ENCODE measurements at places on chromosomes 3 and 15. TPM values are rescaled to one million over a fixed set of nuclear protein-coding genes. Genes with fewer than 3 reads are reported as not detected.
A peak's percentile ranks its signal among the peaks of the same experiment; 100 is the strongest.

DNA sequence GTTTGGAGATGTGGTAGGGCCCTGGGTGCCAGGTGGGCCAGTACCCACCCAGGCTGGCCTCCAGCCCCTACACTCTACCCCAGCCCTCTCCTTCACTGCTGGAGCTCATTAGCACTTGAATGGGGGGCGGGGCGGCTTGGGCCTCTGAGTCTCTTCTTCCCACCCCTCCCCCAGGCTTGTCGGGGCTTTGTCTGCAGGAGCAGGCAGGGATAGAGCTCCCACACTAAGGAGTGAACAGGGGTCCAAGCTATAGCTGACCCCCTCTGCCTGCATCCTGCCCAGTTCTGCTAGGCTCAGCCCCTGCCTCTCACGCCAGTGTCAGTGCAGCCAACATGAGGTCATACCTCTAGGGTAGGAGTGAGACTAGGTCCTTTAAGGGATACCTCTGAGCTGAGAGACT, 5.2 kb downstream of the GNAI2 start:
- no peaks in the 10 kb centered on the region for H3K27me3 ChIP-seq
- H3K36me3 ChIP-seq = peaks cover 10% of the 10 kb centered on the region
- peak overlapping the region; percentile 93 for H3K27ac ChIP-seq

- H3K27me3 ChIP-seq = no peaks in the 10 kb centered on the region
- H3K36me3 ChIP-seq = no peaks in the 10 kb centered on the region
- peak; percentile 29 for DNase-seq
- H3K27ac ChIP-seq = no peak overlapping the region
- H3K4me3 ChIP-seq = no peak overlapping the region
These were observed 34.8 kb upstream of the GSK3B start for GRCh38 chr3:120129051-120129450.

DNA sequence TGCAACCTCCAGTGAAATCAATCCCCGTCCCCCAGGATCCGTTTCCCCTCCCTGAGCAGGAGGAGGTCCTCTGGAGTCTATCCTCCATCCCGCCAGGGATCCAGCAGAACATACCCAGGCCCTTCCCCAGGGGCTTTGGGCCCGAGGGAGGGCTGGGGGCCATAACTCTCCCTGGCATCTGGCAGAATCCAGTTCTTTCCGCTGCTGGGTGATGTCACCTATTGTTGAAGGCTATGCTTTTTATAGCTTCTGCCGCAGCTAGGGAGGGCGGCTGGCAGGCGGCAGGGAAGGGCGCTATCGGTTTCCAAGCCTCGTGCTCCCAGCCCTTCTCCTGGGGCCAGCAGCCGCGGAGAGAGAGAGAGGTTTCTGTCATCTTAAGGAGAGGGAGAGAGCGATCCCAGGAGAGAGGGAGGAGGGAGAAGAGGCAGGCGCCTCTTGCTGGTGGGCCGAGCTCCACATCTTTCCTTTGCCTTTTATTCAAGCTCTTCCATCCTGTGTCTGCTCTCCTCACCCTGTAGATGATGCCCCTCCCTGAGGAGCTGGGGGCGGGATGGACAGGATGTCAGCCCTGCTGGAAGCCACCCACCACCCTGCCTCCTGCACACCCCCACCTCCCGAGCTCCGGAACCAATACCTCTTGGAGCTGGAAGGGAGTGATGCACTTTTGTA, 120.1 kb downstream of the ANP32A start:
- no peak overlapping the region for H3K4me3 ChIP-seq
- DNase-seq = no peak
- no peaks in the 10 kb centered on the region for H3K36me3 ChIP-seq
- H3K27ac ChIP-seq = no peak overlapping the region
- no peaks in the 10 kb centered on the region for H3K27me3 ChIP-seq

DNA sequence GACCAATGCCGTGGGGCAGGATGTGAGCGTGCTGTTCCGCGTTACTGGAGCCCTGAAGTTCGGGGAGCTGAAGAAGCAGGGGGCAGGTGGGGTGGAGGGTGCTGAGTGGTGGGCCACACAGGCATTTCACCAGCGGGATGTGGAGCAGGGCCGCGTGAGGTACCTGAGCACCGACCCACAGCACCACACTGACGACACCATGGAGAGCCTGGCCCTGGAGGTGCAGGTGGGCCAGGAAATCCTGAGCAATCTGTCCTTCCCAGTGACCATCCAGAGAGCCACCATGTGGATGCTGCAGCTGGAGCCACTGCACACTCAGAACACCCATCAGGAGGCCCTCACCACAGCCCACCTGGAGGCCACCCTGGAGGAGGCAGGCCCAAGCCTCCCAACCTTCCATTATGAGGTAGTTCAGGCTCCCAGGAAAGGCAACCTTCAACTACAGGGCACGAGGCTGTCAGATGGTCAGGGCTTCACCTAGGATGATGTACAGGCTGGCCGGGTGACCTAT, 179.6 kb downstream of the TBC1D2B start:
- H3K4me3 ChIP-seq = no peak overlapping the region
- no peak overlapping the region for H3K27ac ChIP-seq
- no peak for DNase-seq
- H3K27me3 ChIP-seq = no peaks in the 10 kb centered on the region
- H3K4me1 ChIP-seq = no peaks in the 10 kb centered on the region

- H3K27ac ChIP-seq = no peak overlapping the region
- no peaks in the 10 kb centered on the region for H3K4me1 ChIP-seq
- no peaks in the 10 kb centered on the region for H3K36me3 ChIP-seq
- H3K27me3 ChIP-seq = no peaks in the 10 kb centered on the region
These were observed 9.8 kb upstream of the SNRPN start for GRCh38 chr15:24944954-24945353.

- H3K27me3 ChIP-seq = no peaks in the 10 kb centered on the region
- no peak overlapping the region for H3K27ac ChIP-seq
- no peak overlapping the region for H3K4me3 ChIP-seq
- H3K36me3 ChIP-seq = peaks cover 10% of the 10 kb centered on the region
- peaks cover 32% of the 10 kb centered on the region for H3K4me1 ChIP-seq
These were observed 79.8 kb downstream of the FOXP1 start for GRCh38 chr3:71503525-71504249.

DNA sequence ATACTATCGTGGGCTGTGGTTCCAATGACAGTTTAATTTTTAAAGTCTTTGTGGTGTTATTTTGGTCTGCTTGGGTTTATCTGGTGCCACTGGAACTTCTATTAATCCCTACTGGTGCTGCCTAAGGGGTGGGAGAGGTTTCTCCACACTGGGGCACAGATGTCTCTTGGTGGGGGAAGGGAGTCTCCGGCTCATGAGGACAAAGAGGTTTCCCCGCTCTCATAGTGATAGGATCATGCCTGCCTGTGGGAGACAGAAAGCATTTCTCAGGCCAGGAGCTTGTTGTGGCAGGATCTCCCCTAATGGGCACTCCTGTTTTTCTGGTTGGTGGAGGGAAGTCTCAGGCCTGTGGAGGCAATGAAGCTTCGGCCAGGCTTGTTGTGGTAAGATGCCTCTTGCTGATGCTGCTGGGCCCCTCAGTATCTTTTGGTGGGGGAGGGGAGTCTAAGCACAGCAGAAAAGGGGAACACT, 84.3 kb upstream of the THRB start:
- H3K36me3 ChIP-seq = no peaks in the 10 kb centered on the region
- H3K4me3 ChIP-seq = no peak overlapping the region
- no peak overlapping the region for H3K27ac ChIP-seq
- H3K27me3 ChIP-seq = no peaks in the 10 kb centered on the region
- no peaks in the 10 kb centered on the region for H3K4me1 ChIP-seq
- no peak for DNase-seq

DNA sequence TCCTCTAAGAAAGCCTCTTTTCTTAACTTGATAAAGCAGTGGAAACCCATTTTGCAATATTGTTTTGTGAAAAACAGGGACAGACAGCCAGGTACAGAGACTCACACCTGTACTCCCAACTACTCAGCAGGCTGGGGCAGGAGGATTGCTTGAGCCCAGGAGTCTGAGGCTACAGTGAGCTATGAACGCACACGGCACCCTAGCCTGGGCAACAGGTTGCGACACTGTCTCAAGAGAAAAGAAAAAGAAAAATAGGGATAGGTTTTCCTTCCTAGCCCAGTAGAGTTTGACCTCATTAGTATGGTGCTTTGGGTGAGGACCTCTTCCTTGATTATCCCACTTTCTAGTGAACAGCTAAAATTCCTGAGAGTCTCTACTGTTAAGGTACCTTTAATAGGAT, 17.5 kb upstream of the YEATS2 start:
- no peak overlapping the region for H3K4me3 ChIP-seq
- DNase-seq = no peak
- H3K4me1 ChIP-seq = peaks cover 6% of the 10 kb centered on the region
- no peaks in the 10 kb centered on the region for H3K27me3 ChIP-seq
- H3K36me3 ChIP-seq = no peaks in the 10 kb centered on the region

GRCh38 chr3:194092881-194093301, 43.1 kb upstream of the HES1 start:
- no peaks in the 10 kb centered on the region for H3K36me3 ChIP-seq
- no peak overlapping the region for H3K4me3 ChIP-seq
- H3K27ac ChIP-seq = no peak overlapping the region
- DNase-seq = no peak

- H3K4me1 ChIP-seq = peaks cover 19% of the 10 kb centered on the region
- H3K27me3 ChIP-seq = no peaks in the 10 kb centered on the region
- DNase-seq = no peak
- H3K27ac ChIP-seq = no peak overlapping the region
- no peak overlapping the region for H3K4me3 ChIP-seq
- peaks cover 9% of the 10 kb centered on the region for H3K36me3 ChIP-seq
These were observed 3.7 kb downstream of the ATG7 start for GRCh38 chr3:11275926-11276325.

DNA sequence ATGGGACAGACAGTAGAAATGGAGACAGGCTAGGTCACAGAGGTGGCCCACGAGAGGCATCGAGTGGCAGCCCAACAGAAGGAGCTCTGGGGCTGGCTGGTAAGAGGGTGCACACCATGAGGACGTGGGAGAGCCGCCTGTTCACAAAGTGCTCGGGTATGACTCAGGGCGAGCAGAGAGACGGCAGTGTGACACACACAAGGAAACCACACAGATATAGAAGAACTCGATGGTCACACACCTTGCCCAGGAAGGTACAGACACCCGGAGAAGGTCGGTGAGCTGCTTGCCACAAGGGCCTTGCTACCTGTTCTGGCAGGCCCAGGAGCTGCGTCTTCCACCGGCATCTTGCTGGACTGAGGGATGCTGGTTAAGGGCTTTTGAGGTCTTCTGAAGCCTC, 50.2 kb downstream of the CA12 start:
- no peaks in the 10 kb centered on the region for H3K36me3 ChIP-seq
- no peak overlapping the region for H3K27ac ChIP-seq
- no peak overlapping the region for H3K4me3 ChIP-seq
- no peaks in the 10 kb centered on the region for H3K4me1 ChIP-seq
- no peak for DNase-seq

GRCh38 chr3:192433704-192434103, 293.6 kb downstream of the FGF12 start:
- no peak overlapping the region for H3K27ac ChIP-seq
- H3K4me1 ChIP-seq = no peaks in the 10 kb centered on the region
- no peaks in the 10 kb centered on the region for H3K27me3 ChIP-seq
- H3K4me3 ChIP-seq = no peak overlapping the region
- DNase-seq = no peak
- no peaks in the 10 kb centered on the region for H3K36me3 ChIP-seq

DNA sequence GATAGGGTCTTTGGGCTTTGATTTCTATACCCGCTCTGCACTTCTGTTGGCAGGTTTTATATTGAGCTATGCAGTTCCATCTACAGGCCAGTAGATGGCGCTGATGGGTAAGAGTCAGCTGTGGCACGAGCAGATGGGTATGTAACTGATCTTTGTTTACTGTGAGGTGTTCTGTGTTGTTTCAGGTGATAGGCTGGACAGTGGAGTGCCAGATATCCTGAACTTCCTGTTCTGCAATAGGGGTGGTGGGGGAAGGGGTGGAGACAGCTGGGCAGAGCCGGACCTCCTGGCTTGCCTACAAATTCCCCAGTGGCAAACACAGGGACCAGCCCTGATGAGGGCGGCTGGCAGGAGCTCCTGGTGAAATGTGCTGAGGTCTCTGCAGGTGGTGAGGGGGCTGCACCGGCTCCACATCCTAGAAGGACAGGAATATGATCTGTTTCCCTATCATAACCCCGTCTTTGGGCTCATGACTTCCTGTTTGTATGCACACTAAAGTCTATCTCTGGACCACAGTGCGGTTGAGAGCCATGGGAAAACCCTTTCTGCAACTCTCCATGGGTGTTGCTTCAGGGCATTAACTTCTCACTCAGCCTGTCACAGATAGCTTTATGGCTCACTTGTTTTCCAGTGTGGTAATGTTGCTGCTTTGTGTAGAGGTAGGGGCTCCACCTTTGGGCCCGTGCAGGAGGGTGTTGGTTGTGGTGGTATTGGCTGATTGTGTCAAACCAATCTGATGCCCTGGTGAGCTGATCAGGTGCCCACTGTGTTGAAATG, 13.4 kb upstream of the FAM98B start:
- H3K4me1 ChIP-seq = peaks cover 11% of the 10 kb centered on the region
- H3K36me3 ChIP-seq = no peaks in the 10 kb centered on the region
- no peak overlapping the region for H3K27ac ChIP-seq
- H3K27me3 ChIP-seq = no peaks in the 10 kb centered on the region

DNA sequence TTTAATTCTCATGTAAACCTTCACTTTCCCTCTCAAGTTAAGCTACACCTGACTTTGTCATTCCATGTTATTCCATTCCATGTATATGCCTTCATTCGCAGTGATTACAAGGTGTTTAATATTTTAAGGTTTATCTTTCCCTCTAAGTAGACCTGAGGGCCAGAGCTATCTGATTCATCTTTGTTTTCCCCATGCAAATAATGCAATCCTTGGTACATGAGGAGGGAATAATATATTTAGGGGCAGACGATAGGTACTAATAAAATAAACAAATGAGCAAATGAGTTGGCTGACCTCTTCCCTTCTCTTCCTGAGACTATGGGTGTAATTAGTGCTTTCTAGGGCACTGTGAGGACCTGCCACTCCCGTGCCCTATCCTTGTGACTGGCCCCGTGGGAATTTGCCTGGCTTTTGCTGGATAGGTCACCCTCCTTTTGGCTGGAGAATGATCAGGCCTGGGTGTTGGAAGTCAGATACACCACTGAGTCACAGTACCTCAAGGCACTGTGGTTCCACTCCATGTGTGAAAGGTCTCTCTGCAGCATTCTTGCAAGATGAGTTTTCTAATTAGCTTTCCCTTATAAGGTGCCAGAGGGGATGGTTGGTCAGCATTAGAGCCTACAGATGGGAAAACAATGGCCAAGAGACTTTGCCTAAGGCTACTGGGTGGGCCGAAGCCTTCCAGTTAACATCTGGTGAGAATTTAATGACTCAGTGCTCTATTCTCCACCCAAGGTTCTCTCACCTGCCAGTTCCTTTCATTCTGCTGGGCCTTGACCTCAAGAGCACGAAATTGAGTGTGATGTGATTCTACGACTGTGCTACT, 183.2 kb downstream of the P3H2 start:
- DNase-seq = no peak
- H3K36me3 ChIP-seq = no peaks in the 10 kb centered on the region
- H3K4me1 ChIP-seq = no peaks in the 10 kb centered on the region
- H3K27ac ChIP-seq = no peak overlapping the region

TRPM1 gene
- not detected for total RNA-seq

GMPS gene
- total RNA-seq = 50.9 TPM

All from Karpas-422 (cell line).